ENCODE measurements at places on chromosomes 1 and 21. TPM values are rescaled to one million over a fixed set of nuclear protein-coding genes. Genes with fewer than 3 reads are reported as not detected.

Gene ADPRS
- total RNA-seq: 29.9 TPM

Gene SPRR3
- total RNA-seq: not detected

Gene CFAP45
- 0.83 TPM for total RNA-seq

Gene HCRTR1
- total RNA-seq: not detected

Gene GUCA2B
- not detected for total RNA-seq

Gene OR10J1
- total RNA-seq: not detected

Gene RAP1GAP
- total RNA-seq: 10.7 TPM

Gene TRIM17
- not detected for total RNA-seq

Gene AKR7A3
- 0.06 TPM for total RNA-seq

Gene PRAMEF10
- total RNA-seq: not detected

Gene UBL4B
- not detected for total RNA-seq

Gene GBP5
- total RNA-seq: not detected

Gene KCNJ9
- total RNA-seq: not detected

Gene GBP3
- 2.4 TPM for total RNA-seq

Gene SLC27A3
- 1.8 TPM for total RNA-seq

Gene GBP7
- not detected for total RNA-seq

Gene MMEL1
- total RNA-seq: not detected

Gene C1orf74
- total RNA-seq: 1.1 TPM

Gene IGSF8
- 8.9 TPM for total RNA-seq

Gene FBXO44
- 18.2 TPM for total RNA-seq

Gene PHLDA3
- 141 TPM for total RNA-seq

Gene PSRC1
- 22.7 TPM for total RNA-seq

Gene CR1L
- total RNA-seq: not detected

Gene KRTAP12-2
- total RNA-seq: not detected

Gene SFN
- 575 TPM for total RNA-seq

Gene PRRX1
- not detected for total RNA-seq
